ENCODE measurements at places on chromosomes 4 and X.

DNA sequence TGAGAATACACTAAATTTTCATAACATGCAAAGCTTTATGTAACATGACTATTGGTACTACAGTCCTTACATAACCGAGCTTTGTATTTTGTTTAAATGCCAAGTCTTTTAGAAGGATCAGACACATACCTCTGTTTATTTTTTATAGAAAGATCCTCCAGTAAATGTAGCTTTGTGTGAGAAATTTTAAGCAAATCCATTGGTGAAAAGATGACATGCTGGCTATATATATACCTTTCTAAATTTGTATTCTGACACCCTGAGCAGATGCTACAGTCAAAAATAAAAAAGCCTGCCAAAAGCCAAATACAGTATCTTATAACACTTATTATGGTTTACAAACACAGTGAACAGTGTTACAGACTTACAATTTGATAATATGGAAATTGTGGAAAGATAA is at the start of gene YIPF7:
Gene YIPF7 (minus strand): TSS at position 201 of the 400 bp plus-strand sequence. CDS start 1,525 bp downstream, outside the sequence.
- no peak for DNase-seq

DNA sequence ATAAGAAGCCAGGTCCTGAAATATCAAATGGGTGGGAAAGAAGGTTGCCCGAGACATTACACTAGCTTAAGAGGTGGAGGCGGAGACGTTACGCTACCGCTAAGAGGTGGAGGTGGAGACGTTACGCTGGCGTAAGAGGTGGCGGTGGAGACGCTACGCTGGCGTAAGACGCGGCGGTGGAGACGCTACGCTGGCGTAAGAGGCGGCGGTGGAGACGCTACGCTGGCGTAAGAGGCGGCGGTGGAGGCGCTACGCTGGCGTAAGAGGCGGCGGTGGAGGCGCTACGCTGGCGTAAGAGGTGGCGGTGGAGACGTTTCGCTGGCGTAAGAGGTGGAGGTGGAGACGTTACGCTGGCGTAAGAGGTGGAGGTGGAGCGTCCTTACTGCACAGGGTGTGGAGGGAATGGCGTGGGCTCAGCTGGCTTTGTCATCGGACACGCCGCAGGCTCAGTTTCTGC is 12.8 kb downstream of the CYP4V2 start:
- DNase-seq, result no peak

DNA sequence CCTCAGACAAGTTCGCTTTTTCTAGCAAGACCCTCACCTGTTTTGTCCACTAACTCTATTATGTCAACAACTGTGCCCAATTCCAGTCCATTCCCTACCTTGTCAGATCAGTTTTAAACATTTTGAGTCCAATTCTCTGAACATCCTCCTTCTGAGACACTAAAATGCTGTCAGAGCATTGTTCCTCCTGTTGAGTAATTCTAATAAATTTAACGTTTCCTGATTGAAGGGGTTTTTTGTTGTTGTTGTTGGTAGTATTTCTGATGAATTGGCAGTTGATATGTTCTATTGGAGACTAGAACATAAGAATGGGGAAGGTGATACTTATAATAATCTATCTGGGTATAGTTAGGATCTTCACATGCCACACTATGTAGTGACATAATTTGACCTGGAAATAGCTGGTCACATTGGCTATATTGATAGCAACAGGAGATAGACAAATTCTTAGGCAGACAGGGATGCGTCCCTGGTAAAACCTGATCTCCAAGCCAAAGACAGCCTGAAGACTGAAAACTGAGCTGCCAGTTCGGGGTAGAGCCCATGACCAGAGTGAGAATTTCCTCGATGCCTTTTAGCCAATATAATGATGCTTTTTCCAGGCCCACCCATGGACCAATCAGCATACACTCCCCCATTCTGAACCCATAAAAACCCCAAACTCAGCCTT is 12.4 kb upstream of the CXCL2 start:
- DNase-seq, result no peak

DNA sequence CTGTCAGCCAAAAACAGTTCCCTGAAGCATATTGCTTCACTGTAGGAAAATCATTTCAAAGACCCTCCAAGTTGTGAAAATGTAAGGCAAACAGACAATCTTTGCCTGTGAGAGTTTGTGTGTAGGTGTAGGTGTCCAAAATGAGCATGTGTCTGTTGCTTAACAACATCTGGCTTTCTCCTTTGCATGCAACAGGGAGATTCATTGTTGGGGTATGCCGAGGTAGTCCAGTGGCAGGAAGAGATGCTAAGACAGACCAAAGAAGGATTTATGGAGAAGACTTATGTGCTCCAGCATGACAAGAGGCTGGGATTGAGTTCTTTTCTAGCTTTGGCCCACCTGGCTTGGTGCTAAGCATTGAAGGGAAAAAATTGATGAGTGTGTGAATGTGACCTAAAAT is 29.8 kb upstream of the SMAD1 start:
- DNase-seq, result no peak

DNA sequence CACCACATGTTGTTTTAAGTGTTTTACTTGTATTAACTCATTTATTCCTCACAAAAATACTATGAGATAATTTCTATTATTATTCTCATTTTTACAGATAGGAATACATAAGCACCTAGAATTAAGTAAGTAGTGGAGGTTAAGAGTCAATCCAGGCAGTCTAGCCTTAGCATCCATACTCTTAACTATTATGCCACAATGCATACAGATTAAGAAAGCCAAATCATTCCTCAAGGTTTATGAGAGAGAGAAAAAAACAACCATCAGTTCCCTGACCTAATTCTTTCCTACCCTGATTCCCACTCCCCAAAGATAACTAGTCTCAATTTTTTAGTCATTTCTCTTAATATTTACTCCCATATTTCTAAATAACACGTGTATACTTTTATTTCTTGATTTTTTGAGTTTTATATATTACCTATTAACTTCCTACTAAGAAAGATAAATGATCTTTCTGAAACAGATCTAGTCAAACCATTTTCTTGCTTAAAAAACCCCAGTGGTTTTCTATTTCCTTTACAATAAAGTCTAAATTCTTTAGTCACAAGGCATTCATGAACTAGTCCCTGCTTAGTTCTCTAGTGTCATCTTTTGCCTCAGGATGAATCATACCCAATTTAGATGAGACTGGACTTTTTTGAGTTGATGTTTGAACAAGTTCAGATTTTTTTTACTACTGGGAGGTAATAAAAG is 16.0 kb downstream of the UBA6 start:
- no peak for DNase-seq

GRCh38 chr4:98711526-98711925 is 53.1 kb upstream of the TSPAN5 start:
- DNase-seq, result no peak

DNA sequence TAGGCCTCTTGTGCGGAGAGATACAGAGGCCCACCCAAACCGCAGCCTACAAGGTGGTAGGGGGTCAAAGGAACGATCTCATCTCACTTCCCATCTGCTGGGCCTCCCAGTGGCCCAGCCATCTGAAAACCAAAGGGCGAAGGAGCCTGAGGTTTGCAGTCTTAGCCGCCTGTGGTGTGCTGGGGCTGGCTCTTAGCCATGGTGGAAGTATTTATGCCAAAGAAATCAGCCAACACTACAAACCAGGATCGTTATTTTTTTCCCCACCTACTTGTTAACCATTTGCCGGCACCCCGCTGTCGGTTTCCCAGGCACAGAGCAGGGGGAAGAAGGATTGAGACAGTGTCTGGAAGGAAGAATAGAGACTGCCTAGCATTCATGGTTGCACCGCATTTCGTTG is 30.9 kb upstream of the CDKL5 start:
- DNase-seq, result no peak

GRCh38 chr4:147157860-147158701 is 212.4 kb upstream of the TTC29 start:
- peak; percentile 81 for DNase-seq

- no peak for DNase-seq
Measured at GRCh38 chr4:87071401-87071800, 136.6 kb downstream of the AFF1 start.

GRCh38 chr4:102324730-102325129 is 20.6 kb downstream of the SLC39A8 start:
- no peak for DNase-seq

- DNase-seq, result no peak
Measured at GRCh38 chrX:13449441-13449840, 120.0 kb upstream of the EGFL6 start.

Data from endodermal cell (in vitro differentiated cells).